ENCODE measurements at places on chromosomes 2 and 18.

- DNase-seq, result no peak
Measured at GRCh38 chr18:79815657-79816056, 17.9 kb downstream of the KCNG2 start.

- DNase-seq, result no peak
Measured at GRCh38 chr2:219059375-219059724, 1.4 kb downstream of the IHH start.

- no peak for DNase-seq
Measured at GRCh38 chr18:11167778-11168177, 18.4 kb upstream of the PIEZO2 start.

DNA sequence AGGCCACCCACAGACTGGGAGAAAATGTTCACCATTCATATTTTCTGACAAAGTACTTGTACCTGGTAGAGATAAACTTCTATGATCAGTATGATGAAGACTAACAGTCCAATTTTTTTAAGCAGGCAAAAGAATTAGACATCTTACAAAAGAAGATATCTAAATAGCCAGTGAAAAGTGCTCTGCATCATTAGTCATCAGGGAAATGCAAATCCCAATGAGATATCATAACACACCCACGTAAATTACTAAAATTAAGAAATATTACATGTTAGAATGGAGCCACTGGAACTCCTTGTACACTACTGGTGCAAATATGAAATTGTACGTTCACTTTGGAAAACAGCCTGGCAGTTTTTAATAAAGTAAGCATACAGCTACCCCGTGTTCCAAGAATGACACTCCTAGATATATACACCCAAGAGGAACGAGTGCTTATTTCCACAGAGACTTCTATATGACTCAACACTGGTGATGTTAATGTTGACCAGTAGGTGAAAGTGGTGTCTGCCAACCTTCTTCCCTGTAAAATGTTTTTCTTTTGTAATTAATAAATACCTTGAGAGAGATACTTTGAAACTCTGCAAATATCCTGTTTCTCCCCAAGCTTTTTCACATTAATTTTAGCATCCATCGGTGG is 80.3 kb downstream of the NPAS2 start:
- DNase-seq, result no peak

DNA sequence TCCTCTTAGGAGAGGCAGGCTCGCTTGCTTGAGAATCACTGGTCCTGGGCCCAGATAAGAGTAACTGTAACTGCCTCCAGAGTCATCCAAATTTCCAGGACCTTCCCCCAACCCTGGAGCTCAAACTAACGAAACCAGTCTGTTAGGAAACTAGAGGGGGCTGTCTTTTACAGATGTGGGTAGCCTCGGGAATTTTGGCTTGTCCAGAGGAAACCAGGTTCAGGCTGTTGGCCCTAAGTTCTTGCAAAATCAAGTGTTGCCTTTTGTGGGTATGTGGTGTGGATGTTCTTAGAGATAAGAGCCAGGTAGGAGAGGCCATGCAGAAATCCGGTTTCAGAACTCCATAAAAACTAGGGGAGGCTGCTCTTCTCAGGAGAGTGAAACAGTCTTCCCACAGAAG is 125.0 kb upstream of the DLX2 start:
- DNase-seq, result no peak

DNA sequence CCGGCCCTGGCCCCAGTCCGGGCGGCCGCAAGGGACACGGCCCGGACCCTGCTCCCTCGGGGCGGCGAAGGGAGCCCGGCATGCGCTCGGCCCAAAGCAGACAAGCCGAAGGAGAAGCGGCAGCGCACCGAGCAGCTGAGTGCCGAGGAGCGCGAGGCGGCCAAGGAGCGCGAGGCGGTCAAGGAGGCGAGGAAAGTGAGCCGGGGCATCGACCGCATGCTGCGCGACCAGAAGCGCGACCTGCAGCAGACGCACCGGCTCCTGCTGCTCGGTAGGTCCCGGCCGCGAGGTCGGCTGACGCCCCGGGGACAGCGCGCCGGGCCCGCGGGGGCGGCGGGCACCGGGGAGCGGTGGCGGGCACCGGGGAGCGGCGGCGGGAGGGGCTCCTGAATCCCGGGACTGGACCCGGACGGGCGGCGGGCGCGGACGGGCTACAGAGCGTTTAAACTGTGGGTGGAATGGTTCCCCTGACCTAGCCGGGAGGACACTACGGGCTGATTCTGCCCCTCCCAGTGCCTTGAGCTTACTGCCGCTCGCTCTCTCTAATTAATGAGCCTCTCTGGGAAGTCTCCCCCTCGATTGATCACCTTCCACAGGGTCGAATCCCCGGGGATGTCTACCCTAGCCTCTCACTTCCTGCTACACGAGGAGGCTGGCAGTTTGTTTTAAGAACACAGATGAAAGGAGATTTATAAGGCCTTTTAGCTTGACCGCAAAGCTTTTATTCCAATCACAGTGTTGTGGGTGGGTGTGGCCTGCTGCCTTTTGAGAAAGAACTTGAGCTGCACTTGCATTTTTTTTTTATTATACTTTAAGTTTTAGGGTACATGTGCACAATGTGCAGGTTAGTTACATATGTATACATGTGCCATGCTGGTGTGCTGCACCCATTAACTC is 853 bp downstream of the GNAL start:
- DNase-seq, result peak; percentile 28

GRCh38 chr2:235270291-235270690 is 223.6 kb upstream of the AGAP1 start:
- no peak for DNase-seq
